ENCODE measurements at places on chromosomes 4 and X.

DNA sequence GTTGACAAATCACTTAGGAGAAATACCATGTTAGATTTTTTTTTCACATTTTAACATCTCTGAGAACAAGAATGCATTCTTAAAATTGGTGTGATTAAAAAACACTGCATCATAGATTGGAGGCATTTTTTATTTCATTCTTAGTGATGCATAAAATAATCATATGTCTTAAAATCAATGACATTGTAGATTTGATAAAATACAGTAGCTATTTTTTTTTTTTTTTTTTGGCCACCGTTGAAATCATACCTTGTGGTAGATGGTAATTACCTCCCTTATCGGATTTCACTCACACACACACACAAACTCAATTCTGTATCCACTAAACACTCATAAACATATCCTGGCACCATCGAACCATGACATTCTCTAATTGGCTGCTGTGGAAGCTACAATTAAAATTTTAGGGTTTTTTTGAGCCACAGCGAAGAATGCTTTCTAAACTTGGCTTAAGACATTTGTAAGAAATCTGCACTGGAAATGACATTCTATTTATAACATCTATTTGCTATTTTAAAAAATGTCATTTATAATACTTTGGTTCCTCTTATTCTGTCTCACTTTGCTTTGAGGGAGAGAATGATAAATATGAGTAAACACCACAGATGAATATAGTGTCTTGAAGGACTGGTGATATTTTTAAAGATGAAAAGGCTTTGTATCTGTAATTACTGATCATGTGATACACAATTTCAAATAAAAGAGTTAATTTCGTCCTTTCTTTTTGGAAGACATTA is 60.1 kb downstream of the CCSER1 start:
- DNase-seq: peak; percentile 26

GRCh38 chr4:157204634-157205244 is 15.8 kb upstream of the GRIA2 start:
- no peak for DNase-seq

GRCh38 chrX:78796916-78797315 is 49.4 kb downstream of the LPAR4 start:
- no peak for DNase-seq

DNA sequence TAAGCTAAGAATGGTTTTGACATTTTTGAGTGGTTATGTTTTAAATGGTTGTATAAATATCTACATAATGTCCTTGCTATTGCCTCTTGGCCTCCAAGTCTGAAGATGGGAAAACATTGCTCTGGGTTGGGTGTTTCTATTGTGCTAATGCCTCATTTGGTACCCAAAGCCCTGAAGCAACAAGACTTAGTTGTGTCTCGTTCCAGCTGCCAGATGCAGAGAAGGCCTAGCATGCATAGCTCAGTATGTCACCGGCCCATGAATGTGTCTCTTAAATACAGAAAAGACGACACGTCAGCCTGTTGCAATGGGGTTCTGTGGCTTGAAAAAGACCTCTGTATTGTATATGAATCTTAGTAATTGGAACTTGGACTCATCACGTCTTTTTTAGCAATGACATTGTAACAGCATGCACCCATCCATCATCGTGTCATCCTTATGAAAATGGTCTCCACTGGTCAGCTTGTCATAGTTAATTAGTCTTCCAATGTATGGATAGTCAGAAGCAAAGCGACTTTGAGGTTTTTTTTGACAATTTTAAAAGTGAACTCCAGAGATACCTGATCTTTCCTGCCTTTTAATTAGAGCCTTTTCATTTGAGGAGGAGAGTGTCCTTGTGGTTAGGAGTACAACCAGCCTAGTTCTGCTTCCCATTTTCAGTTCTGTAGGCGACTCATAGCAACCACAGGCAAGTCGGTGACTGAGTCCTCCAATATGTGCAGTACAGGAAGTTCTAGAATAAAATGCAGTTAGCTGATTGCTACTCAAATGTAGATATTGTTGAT is 126.4 kb upstream of the GATB start:
- no peak for DNase-seq

DNA sequence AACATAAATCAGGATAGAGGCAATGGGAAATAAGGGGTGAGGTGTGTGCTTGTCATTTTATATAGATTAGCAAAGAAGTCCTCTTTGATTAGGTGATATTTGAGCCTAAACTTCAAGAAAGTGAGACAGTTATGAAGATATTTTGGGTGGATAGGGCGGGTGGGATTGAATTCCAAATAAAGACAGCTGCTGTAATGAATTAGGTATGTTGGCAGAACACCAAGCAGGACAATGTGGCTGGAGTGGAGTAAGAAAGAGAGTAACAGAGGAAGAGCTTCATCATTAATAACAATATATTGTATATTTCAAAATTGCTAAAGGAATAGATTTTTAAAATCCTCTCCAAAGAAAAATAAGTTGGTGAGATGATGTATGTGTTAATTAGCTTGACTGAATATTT is 91.0 kb upstream of the CENPE start:
- DNase-seq: no peak

GRCh38 chr4:2771264-2771663 is 15.1 kb upstream of the TNIP2 start:
- no peak for DNase-seq

- no peak for DNase-seq
Observed at GRCh38 chrX:45803383-45803921, 602.8 kb upstream of the DIPK2B start.

- DNase-seq: no peak
Observed at GRCh38 chr4:2068198-2068470, 9.0 kb downstream of the NAT8L start.

- no peak for DNase-seq
Observed at GRCh38 chrX:109773374-109773773, 40.3 kb upstream of the ACSL4 start.

GRCh38 chrX:85378461-85378860 is 1.0 kb downstream of the POF1B start:
- DNase-seq: no peak

GRCh38 chr4:174575436-174575835 is 53.1 kb upstream of the HPGD start:
- DNase-seq: no peak

- DNase-seq: no peak
Observed at GRCh38 chr4:171432536-171432935, 380.7 kb upstream of the GALNTL6 start.

DNA sequence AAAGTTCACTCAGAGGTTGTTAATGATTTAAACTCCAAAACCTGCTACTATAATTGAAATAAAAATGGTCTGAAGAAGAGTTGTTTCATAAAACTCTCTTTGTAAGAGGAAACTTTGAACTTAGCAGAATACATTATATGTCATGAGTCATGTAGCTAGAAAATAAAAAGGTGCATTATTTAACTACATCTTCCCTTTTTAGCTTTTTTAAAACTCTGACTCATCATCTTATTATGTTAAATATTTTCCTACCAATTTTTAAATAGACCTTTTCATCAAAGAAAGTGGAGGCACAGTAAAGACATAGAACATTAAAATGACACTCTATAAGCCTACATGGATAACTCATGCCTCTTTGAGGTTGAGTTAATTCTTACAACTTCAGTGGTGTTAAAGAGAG is 1.2 kb upstream of the ZNF827 start:
- no peak for DNase-seq

DNA sequence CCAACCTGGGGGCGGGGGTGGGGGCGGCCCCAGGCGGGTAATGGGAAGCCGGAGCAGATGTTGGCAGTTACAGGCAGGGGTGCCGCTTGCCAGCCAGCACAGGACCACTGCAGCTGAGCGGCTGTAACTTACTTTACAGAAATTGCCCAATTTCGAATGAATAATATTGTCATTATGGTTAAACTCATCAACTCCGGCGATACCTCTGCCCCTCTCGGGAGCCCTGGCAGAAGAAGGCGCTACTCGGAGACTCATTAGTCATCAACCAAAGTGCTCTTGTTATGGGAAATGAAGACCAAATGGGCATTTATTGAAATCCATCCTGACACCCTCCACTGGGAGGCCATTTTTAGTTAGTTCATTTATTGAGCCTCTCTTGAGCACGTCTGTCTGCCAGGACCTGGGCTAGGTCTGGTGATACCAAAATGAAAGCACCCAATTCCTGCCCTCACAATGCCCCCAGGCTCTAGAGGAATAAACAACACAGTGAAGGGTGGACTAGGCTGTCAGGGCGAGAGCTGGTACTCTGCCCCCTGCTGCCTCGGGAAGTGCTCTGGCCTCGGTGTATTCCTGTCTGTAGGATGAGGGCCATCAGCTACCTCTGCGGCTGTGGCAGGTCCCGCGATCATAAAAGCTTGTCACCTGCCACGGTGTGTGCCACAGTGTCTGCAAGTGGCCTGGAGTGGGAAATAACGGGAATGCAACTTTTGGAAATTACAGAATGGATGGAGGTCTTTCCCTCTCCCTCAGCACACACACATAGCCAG is 159.1 kb upstream of the PSAPL1 start:
- peak; percentile 61 for DNase-seq

DNA sequence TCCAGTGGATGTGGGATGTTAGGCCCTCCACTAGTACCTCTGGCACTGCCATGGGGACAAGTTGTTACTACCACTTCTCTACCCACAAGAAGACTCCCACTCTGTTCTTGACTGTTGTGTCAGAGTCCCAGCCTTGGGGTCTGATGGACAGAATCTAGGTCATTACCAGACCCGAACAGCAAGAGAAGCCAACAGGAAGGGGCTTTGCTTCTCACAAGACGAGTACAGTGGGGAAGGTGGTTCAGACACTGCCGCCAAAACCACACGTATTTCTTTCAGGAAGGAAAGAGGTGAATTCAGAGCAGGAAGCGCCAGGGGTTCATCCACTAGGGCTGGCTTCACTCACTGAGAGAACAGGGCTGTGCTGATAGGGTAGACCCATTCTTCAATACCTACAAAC is 161.3 kb upstream of the KIT start:
- no peak for DNase-seq

DNA sequence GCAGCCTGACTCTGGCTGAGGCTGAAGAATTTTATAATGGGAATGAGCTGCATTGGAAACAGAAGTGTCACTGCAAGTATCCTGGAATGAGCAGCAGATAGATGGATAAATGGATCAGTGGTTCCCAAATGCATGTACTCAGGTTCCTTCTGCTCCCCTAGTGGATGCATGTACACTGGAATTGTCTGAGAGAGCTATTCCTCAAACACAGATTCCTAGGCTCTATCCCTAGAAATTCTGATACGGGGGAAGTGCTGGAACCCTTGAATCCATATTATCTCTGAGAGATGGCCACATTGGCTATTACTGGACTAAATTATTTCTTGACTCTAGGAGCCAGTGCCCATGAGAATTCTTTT is 64.8 kb downstream of the TMEM131L start:
- DNase-seq: no peak

DNA sequence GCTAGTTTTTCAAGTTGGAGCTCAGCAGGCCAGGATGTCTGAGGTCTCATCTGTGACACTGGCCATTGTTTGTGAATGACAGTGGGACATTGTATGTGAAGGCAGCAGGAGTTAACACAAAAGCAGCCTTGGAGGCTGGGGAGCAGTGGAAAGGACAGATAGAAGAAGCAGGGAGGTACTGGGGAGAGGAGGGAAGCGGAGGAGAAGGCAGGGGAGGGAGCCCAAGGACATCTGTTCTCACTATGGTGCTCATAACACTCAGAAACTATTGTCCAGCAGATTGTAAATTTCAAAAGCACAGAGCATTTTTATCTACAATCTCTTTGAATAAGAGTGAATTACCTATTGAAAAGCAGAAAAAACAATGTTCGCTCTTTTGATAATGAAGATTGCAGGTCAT is 253.6 kb upstream of the DIPK2B start:
- no peak for DNase-seq

GRCh38 chrX:39052751-39053150 is 251.5 kb downstream of the MID1IP1 start:
- no peak for DNase-seq

DNA sequence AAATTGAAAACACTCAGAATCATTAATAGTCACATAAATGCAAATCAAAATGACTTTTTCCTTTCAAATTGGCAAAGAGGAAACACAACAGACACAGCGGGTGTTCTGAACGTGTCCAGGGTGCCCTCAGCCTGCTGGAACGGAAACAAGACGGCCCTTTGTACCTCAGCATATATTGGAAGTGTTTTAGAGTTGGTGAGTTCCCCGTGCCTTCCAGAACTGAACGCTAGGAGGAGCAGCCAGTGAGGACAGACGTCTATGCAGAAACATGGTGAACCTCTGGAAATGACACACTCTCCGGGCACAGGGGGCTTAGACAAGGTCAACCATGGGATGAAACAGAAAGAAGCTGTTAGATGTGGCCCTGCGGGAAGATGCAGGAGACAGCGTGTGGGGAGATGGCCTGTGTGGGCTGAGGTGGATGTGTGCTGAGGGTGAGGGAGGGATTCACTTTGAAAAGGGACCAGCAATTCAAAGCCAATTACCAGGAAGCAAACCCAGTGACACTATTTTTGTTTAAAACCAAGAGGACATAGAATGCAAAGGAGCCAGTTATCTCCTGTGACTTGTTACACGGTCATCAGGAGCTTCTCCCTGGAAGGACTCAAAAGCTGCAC is 40.4 kb downstream of the RNF212 start:
- DNase-seq: no peak

DNA sequence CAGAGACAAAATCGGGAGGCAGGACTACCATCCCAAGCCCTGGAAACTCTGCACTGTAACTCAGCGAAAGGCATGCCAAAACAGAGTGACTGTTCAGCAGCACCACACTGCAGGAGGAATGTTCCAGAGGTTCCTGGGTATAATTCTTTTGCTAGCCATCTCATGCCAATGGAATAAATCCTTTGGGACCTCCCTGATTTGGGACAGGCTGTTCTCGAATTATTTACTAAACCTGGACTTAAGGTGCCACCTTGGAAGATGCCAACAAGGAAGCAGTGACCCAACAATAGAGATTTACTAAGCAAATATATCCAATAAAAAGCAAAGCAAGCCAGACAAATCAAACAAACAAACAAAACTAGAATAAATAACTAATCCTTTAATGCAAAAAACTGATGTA is 9.3 kb downstream of the AADAT start:
- DNase-seq: no peak

- no peak for DNase-seq
Observed at GRCh38 chr4:105946771-105947170, 51.5 kb downstream of the NPNT start.

- DNase-seq: no peak
Observed at GRCh38 chr4:101621120-101621519, 169.4 kb upstream of the BANK1 start.

GRCh38 chr4:15778289-15779241 is at the start of gene CD38:
TSS of gene CD38 (plus strand) at chr4:15778328. CDS start at chr4:15778415, 87 bp downstream.
- no peak for DNase-seq

- no peak for DNase-seq
Observed at GRCh38 chrX:40581336-40581920, 658 bp downstream of the ATP6AP2 start.

DNA sequence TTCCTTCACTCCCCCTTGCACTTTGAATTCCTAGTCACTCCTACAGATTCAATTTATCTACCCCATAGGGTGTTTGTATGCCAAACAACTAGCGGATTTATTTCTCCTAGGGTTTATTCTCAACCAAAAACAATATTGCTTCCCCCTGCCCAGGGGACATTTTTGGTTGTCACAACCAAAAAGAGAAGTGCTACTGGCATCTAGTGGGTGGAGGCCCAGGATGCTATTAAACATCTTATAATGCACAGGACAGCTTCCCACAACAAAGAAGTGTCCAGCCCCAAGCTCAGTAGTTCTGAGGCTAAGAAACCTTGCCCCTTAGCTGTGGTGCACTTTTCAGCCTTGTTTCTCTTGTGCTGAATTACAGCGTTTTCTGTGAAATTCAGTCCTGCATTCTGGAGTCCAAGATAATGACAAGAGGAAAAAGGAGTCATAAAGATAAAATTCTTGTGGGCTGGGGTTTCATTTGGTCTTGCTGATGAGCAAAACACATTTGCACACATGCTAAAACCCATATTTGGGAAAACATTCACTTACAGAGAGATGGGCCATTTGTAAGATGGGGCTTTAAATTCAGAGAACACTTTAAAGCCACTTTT is 11.2 kb upstream of the SYTL4 start:
- no peak for DNase-seq

Data from DMS79 (cell line).